Muscle of arm (tissue), 14 donors: ENCODE measurements at places on chromosomes 7 and 10.
A peak's percentile ranks its signal among the peaks of the same experiment; 100 is the strongest.

DNA sequence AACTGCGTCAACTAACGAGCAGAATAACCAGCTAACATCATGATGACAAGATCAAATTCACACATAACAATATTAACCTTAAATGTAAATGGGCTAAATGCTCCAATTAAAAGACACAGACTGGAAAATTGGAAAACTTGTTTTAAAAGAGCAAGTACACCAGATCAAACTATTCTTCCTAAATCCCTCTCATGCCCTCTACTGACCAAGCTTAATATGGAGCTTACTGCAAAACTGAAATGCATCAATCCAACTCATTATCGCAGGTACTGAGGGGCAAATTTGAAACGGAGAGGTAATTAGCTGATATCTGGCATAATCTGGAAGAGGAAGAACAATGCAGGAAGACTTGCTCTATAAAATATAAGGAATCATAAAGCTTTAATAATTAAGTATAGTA, 1223.8 kb downstream of the NXPH1 start:
- no peak for DNase-seq

DNA sequence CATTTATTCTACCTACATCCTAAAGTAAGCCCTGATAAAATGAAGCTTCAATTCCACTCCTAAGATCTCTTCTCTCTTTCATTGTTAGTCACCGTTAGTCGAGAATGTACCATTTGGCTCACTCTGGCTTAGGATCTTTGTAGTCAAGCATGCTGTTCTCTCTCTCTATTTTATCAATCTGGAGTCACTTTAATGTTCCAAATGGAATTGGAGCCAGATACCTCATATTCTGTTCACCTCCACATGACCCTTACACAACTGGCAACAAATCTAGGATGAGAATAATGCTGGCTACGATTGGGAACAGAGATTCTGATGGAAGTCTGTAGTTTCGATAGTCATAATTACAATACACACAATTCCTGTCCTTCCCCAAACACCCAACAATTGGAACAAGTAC, 213.7 kb downstream of the TWIST1 start:
- DNase-seq: peak; percentile 57

GRCh38 chr7:155003092-155003375, at the start of gene PAXIP1:
TSS of gene PAXIP1 (minus strand) at chr7:155003124. CDS start at chr7:155002929, 195 bp downstream.
- no peak for DNase-seq

DNA sequence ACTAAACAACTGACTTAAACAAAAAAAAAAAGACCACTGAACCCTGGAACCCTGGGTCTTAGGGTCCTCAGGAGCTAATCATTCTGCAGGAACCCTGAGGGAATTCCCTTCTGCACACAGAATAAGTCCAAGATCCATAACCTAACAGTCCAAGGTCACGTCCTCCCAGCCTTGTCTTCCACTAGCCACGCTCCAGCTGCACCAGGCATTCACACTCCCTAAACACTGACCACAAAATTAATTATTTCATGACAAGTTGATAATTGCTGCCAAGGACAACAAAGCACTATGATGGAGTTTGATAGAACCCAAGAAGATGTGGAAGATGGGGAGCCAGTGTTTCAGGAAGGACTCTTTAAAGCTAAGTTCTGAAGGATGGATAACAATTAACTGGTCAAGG, 130.6 kb downstream of the SH3PXD2A start:
- DNase-seq: no peak

DNA sequence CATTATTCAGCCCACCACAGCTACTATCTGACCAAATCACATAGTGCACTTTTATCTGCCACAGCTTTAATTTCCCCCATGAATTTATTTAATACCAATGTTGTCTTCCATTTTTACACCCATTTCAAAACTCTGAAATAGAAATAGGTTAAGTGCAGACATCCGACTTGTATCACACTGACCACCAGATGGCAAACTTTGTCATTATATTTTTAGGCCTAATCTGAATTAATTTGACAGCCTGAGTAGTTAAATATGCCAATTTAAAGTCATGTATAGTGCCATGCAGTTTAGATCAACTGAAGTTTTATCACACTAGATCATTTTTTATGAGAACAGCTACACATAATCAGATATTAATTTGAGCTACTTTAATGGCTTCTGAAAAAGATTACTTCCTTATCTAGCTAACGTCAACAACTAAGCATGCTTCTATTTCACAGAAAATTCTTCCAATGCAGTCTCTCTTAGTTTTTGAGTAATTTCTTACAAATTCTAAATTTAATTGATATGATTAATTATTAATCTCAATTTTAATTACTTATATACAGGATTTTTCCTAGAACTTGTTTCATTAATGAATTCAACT, 566.4 kb downstream of the GFRA1 start:
- peak; percentile 23 for DNase-seq

GRCh38 chr10:78563314-78563713, 505.5 kb upstream of the ZMIZ1 start:
- peak; percentile 80 for DNase-seq

DNA sequence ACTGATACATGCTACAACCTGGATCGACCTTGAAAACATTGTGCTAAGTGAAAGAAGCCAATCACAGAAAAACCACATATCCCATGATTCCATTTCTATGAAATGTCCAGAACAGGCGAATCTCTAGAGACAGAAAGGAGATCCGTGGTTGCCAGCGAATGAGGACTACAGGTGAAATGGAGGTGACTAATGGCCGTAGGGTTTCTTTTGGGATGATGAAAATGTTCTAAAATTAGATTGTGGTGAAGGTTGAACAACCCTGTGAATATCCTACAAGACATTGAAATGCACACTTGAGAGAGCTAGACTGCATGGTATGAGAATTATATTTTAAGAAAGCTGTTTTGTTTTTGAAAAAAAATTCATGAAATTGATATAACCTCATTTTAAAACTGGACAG, 188.5 kb upstream of the PLXNA4 start:
- DNase-seq: no peak

GRCh38 chr10:125083576-125083920, 76.8 kb downstream of the CTBP2 start:
- DNase-seq: no peak

DNA sequence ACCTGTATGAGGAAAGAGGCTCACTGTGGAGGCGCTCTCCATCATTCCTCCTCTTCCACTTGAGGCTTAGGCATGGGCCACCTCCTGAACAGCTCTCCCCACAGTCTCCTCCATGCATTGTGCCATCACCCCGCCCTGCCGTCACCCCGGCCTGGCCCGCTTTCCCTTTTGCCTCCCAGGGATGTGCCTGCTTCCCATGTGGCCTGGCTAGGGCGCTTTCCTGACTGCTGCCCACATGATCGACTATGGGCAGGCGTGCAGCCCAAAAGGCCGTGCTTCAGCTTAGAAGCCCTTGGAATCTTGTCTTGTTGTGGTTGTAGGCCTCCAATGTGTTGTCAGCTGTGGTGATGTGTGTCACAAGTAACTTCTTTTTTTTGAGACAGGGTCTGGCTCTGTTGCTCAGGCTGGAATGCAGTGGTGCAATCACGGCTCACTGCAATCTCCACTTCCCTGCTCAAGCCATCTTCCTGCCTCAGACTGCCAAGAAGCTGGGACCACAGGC, 1.8 kb upstream of the ACTR3C start:
- DNase-seq: no peak

GRCh38 chr10:100396605-100397004, 49.6 kb downstream of the SCD start:
- DNase-seq: no peak

DNA sequence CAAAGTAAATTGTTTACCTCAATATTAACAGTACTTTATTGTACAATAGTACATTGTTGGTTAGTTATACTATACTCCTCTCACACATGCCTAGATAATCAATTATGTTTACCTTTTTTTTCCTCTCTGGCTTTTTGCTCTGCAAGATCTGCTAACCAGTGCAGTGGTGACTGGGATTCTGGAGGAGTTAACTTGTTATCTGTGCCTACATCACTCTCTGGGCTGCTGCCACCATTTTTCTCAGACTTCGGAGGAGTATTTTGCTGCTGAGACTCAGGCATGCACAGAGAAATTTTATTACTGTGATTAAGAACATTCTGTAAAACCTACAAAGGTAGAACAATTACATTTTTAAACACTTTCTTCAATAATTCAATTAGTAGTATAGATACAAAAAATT, 59.7 kb downstream of the NRBF2 start:
- DNase-seq: no peak

GRCh38 chr10:113479346-113480080, 73.3 kb upstream of the HABP2 start:
- no peak for DNase-seq

GRCh38 chr7:127586346-127586745, 950 bp upstream of the GCC1 start:
- DNase-seq: no peak

DNA sequence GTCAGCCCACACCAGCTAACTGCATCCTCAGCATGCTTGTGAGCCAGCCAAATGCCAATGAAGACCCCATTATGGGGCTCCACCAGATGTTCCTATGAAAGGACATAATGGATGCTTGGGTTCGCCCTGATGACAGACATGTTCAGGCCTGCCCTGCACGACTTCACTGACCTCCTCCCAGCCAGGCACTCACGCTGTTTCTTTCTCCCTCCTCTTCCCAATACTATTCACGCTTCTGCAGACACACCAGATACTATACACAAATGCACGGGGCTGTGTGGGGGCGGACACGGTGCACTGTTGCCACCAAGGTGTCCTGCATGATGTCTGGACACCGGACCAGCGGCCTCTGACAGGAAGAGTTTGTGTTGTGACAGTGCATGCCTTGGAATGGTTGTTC, 284.2 kb downstream of the PRPF18 start:
- DNase-seq: no peak

GRCh38 chr7:120272701-120273475, at the start of gene KCND2:
TSS of gene KCND2 (plus strand) at chr7:120273175.
- peak; percentile 23 for DNase-seq

DNA sequence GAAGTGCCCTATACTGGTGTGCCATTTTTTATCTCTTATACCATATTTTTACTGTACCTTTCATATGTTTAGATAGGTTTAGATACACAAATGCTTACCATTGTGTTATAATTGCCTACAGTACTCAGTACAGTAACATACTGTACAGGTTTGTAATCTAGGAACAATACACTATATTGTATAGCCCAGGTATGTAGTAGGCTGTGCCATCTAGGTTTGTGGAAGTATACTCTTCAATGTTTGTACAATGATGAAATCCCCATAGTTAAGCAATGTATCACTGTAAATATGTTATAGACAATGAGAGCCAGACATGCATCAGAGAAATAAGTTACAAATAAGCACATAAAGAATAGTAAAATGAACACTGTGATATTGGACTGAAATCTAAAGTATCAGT, 109.1 kb downstream of the IQUB start:
- DNase-seq: no peak

DNA sequence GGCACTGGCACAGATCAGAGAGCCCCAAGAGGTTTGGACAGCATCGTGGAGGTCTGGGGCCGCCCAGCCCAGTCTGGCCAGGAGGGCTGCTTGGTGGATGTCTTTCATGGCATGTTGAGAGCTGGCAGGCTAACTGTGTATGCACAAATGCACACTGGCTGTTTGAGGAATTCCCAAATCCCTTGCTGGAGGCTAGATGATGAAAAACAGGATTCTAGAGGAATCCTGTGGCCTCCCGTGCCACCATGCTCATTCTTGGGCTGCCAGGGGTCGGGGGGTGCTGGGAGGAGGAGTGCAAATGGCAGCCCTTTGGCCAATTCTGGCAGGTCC, 26.5 kb downstream of the LEP start:
- no peak for DNase-seq

GRCh38 chr7:134561-135256, 57.7 kb upstream of the FAM20C start:
- no peak for DNase-seq

GRCh38 chr10:16675334-16675733, 141.9 kb downstream of the RSU1 start:
- DNase-seq: peak; percentile 2

DNA sequence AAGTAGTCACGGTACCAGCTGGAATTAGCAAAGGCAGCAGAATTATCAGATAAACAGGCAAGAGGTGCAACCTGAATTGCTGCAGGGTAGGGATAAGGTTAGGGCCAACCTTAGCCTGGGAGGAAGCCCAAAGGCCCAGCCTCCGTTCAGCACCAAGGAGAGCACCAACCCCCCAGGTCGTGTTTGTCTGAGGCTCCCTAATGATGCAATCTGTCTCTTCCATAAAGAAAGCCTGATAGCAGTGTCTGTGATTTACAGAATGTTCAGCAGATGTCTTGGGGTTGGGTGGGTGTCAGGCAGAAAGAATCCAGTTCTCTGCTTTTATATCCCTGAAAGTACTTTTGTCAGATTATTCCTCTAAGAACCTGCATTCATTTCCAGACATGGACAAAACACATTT, 328.4 kb upstream of the AOAH start:
- peak; percentile 34 for DNase-seq

DNA sequence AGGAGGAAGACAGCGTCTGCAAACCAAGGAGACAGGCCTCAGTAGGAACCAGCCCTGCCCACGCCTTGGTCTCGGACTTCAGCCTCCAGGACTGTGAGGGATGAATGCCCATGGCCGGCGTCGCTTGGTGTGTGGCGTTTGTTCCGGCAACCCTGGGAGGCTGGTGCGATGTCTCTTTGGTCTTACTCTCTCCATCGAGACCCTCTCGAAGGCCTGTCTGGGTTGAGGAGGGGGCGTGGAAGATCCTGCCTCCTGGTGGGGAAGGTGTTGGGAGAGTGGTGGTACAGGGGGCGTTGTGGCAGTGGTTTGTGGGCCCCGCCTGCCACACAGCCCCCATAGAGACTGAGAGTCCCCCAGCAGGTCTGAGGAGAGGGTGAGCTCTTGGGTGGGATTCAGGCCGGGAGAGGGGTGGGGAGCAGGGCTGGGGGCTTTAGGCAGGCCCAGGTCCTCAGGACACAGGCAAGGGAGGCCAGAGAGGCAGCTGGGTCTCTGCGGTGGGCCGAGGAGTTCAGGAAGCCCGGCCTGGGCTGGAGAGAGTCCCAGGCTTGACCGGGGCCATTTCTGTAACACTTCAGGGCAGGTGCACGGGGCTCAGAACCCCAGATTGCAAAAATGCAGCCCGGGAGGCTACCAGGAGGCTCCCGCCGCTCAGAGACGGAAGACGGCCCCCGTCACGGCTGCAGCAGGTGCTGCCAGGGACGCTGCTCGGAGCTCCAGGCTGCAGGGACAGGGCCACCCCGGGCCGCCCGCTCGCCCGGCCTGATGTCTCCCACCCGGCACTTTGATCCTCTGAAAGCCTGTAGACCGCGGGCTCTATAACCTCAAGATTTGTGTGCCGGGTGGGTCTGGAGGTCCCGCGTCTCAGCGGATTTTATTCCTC, 33.8 kb upstream of the PSMG3 start:
- no peak for DNase-seq

GRCh38 chr10:102648269-102648888, 4.1 kb downstream of the TRIM8 start:
- DNase-seq: no peak

DNA sequence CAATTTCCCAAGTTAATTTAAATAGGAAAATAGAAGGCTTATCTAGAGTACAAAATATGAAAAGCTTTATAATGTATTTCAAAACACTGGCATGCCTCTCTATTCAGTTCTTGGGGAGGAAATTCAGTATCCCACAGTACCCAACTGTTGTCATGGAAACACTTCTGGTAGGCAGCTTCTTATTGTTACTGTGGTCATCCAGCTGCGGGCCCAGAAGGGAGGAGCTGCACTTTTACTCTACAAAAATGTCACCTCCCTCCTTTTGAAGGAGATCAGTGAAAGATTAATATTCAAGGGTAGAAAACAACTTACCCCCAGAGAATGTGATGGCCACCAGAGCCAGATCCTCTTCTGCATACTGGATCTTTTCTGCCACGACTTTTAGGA, 202.8 kb downstream of the RAPGEF5 start:
- DNase-seq: no peak
